Subcutaneous preadipocyte (primary cell): ENCODE measurements at places on chromosomes 12 and 14. TPM values are rescaled to one million over a fixed set of nuclear protein-coding genes. Genes with fewer than 3 reads are reported as not detected.

Gene DCAF5
- 18.8 and 20.9 TPM in 2 replicates for total RNA-seq

Gene VEZT
- 50.3 and 60.6 TPM in 2 replicates for total RNA-seq

Gene DAO
- not detected in 2 replicates for total RNA-seq

Gene OTOGL
- under 0.01 and 0.20 TPM in 2 replicates for total RNA-seq

Gene KLHL33
- under 0.01 and 0.20 TPM in 2 replicates for total RNA-seq

Gene DPY19L2
- 0.37 and 1.6 TPM in 2 replicates for total RNA-seq

Gene LTB4R2
- total RNA-seq, result 5.3 and 5.5 TPM in 2 replicates

Gene NUP107
- total RNA-seq, result 66.5 and 70.6 TPM in 2 replicates

Gene SLC10A1
- not detected in 2 replicates for total RNA-seq

Gene CCDC92
- 7.8 and 8.8 TPM in 2 replicates for total RNA-seq

Gene LUM
- total RNA-seq, result 56.2 and 67.2 TPM in 2 replicates

Gene MYF6
- under 0.01 TPM in 1 of 2 replicates, not detected in the other for total RNA-seq

Gene EMP1
- total RNA-seq, result 198 and 210 TPM in 2 replicates

Gene RNASE4
- total RNA-seq, result 4.7 and 25.4 TPM in 2 replicates

Gene CTSG
- not detected in 2 replicates for total RNA-seq

Gene VDR
- total RNA-seq, result 9.2 and 10.7 TPM in 2 replicates

Gene RPL10L
- total RNA-seq, result not detected in 2 replicates

Gene BEGAIN
- 0.73 and 1.2 TPM in 2 replicates for total RNA-seq

Gene ZC2HC1C
- total RNA-seq, result 0.98 and 1.8 TPM in 2 replicates

Gene CCDC196
- not detected in 2 replicates for total RNA-seq

Gene GPR84
- total RNA-seq, result not detected in 2 replicates

Gene KRT6C
- total RNA-seq, result not detected in 2 replicates

Gene SPX
- total RNA-seq, result under 0.01 and 0.98 TPM in 2 replicates

Gene MEG3
- total RNA-seq, result 166 and 169 TPM in 2 replicates

Gene DHH
- under 0.01 TPM in 1 of 2 replicates, not detected in the other for total RNA-seq

Gene LIN7A
- total RNA-seq, result 6.3 and 8.5 TPM in 2 replicates

Gene FAM181A
- total RNA-seq, result not detected in 2 replicates

Gene SLCO1B1
- total RNA-seq, result not detected in 2 replicates

Gene STAC3
- 0.59 and 0.73 TPM in 2 replicates for total RNA-seq

Gene IL26
- total RNA-seq, result not detected in 2 replicates

Gene PEBP1
- 121 and 132 TPM in 2 replicates for total RNA-seq

Gene SYCP3
- total RNA-seq, result 0.39 TPM in 1 of 2 replicates, not detected in the other

Gene UNG
- total RNA-seq, result 19.5 and 26.6 TPM in 2 replicates
